ENCODE measurements at places on chromosomes 3 and 15.

- no peak for DNase-seq
These were observed 38.2 kb downstream of the VPS13C start for GRCh38 chr15:62021991-62022600.

DNA sequence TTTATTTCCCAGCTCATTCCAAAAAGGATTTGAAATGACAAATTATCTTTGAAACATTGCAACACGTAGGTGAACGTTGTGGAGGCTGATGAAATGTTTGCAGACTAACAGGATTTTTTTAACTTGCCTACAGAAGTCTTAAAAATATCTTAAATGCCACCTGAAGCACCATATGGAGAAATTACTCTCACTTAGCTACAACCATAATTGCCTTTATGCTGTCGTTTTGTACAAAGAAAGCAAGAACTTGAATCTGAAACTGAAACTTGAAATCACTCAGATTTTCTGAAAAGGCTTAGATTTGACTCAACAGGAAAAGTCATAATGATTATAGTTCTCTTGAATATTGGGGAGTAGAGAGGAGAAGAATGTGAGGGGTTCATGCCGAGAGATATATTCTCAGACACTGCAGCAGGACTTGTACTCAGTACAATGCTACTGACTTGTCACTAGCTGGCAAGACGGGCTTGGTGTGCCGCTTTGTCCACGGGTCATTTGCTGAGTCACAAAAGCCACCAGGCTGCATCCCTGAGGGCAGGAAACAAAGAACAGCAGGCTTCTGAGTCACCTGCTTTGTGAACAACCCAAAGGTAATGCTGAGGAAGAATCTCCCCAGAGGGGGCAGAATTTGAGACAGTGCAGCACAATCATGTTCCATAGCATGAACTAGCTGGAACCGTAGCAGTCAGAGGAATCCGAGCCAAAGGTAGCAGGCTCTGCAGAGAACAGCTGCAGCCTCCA is 7.1 kb upstream of the FMN1 start:
- DNase-seq = peak; percentile 63

DNA sequence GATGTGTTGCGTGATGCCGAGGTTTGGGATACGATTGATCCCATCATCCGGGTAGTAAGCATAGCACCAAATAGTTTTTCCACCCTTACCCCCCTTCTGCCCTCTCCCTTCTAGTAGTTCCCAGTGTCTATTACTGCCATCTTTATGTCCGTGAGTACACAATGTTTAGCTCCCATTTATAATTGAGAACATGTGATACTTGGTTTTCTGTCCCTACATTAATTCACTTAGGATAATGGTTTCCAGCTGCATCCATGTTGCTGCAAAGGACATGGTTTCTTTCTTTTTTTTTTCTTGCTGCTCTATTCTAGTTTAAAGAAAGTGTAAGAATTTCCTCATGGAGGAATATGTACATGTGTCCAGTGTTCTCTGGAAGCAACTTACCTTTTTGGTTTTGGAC is 51.8 kb downstream of the NSUN3 start:
- no peak for DNase-seq

- DNase-seq = no peak
These were observed 108.2 kb downstream of the CNTN3 start for GRCh38 chr3:74506246-74506645.

DNA sequence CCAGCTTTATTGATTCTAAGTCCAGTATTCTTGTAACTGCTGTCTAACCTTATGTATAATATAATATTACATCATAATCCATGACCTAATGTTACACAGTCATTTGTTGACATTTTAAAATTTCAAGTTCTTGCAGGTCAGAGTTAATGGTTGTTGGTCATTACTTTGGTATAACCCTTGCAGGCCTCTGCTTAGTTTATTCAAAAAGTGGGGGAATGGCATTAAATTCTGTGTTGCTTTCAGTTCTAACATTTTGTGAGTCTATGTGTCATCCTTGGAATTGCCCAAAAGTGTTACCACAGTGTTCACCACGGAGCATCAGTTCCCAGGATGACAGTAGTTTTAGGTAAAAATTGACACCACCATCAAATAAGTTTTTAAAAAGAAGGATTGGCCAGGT is 174.8 kb upstream of the BCL6 start:
- DNase-seq = no peak

- DNase-seq = no peak
These were observed 175.6 kb downstream of the GHSR start for GRCh38 chr3:172272698-172273097.

DNA sequence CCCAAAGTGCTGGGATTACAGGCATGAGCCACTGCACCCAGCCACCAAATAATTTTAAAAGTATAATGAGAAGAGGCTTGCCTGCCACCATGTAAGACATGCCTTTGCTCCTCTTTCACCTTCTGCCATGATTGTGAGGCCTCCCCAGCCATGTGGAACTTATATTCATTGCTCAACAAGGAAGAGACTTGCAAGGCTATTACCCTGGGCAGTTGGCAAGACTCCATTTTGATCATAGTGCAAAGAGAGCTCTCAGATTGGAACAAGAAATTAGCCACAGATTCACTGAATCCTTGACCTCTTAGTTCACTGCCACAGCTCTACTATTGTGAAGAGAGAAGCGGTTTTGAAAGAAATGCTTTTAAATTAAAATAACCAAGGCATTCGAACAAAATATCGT is 6.1 kb downstream of the SCAP start:
- DNase-seq = no peak

- DNase-seq = no peak
These were observed 10.3 kb upstream of the PPARG start for GRCh38 chr3:12278566-12278965.

- DNase-seq = no peak
These were observed 15.5 kb downstream of the KLF15 start for GRCh38 chr3:126341755-126342150.

DNA sequence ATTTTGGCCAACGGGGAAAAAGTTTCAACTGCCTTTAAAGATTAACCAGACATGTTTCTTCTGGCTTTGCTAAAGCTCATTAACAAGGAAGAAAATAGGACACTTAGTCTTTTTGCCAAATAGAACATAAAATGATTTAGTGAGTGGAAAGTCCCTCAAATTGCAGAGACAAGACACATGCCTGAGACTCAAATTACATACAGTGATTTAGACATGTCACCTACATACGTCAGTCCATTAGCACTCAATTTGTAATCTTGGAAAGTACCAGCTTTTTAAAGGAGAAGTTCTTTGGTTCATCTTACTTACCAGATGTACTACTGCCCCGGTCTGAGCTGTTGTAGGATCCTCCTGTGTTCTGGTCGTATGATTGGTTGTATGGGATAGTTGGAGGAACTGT is 1134.2 kb downstream of the ROBO1 start:
- DNase-seq = no peak

DNA sequence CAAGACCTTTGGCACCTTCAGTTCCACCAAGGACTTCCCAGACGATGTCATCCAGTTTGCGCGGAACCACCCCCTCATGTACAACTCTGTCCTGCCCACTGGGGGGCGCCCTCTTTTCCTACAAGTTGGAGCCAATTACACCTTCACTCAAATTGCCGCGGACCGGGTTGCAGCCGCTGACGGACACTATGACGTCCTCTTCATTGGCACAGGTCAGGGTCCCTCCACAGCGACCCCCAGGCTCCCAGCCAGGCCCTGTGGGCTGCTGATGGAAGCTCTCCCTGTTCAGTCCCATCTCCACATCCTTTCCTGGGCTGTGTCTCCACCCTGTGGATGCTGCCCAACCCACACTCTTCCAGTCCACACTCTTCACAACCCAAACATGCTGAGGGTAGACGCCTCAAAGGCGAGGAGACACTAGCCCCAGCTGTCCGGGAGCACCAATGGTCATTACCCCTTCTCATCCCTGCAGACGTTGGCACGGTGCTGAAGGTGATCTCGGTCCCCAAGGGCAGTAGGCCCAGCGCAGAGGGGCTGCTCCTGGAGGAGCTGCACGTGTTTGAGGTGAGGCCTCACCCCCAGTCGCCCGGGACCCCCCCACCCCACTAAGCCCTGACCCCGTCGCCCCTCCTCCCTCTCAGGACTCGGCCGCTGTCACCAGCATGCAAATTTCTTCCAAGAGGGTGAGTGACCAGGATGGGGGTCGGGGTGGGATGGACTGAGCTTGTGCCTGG is 4.3 kb upstream of the LSMEM2 start:
- peak; percentile 77 for DNase-seq

DNA sequence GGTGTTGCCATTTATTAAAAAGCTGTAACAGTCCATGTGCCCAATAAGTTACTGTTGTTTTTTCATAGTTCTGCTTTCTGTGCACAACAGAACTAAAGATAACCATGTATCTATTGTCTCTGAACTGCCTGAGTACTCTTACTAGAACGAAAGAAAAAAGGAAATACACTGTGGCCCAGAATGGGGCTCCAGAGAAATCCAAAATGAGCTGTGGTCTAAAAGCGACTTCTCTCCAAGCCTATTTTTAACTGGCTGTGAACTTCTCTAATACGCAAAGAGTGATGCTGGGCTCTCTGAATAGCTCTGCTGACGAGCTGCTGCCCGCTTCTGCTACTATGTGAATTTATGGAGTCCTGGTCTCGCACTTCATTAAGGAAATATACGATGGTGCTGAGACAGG is 56.2 kb upstream of the LPP start:
- no peak for DNase-seq

DNA sequence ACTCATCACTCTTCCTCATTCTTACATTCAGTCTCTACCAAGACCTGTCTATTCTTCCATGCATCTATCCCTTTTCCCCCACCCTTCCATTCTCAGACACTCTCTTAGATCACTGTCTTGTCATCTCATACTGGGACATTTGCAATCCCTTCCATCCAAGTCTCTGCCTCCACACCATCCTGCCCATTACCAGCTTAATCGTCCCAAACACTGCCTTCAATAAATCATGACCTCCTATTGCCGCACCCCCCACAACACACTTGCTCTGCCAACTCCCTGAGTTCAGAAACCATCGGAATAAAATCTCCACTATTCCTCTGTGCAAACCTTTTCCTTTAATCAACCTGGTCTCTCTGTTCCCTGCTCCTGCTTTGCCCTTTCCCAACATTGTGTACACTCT is 18.9 kb downstream of the MYH15 start:
- no peak for DNase-seq

DNA sequence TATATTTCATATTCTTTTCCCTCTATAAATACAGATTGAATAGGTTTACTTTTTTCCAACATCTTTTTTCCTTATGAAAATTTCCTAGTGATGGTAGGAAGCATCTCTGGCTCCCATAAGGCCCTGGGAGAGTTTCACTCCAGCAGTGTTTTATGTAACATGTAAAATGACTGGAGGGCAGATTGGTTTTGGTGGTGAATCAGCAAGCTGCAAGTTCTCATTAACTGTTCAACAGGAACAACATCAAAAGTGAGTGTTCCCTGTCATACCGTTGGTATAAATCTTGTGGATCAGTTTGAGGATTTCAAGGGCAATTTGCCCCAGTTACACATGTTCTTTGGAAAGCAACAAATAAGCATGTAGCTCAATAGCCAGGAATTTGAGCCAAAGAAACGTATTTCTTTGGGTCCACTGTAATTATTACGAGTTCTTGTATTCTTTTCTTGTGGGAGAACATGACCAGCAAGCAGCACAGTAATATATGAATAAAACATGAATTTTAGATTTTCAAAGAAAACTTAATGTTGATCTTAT is 345.7 kb downstream of the SV2B start:
- no peak for DNase-seq

DNA sequence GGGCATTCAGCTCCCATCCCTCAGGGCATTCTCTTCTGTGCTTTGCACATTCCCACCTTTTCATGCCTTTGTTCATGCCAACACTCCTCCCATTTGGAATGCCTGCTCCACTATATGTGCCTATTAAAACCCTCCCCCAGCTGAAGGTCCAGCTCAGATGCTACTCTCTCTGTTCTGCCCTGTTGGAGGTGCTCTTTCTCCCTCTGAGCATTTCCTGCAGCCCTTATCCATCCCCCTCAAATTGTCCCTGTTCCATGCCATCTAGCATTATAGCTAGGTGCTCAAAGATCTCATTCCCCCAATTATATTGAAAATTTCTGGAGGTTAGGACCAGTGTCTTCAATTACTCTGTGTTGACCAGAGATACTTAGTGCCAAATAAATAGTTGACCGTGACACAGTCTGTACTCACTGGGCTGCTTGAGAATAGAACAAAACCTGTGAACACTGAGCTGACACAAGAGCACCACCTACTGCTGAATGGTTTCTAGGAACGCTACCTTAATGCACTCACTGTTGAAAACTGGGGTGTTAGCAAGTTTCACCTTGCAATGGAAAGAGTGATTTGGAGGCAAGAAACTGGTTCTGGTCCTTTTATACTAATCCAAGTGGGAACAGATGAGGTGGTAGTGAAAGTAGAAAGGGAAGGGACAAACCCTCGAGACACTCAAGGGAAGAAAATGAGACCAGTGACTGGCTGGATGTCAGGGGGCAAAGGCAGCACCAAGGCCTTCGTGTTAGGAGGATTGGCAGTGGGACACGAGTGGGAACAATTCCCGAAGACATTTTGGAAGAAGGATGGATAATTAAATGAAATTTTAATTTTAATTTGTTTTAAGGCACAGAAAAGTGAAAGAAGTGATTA is 289.8 kb upstream of the ROPN1 start:
- no peak for DNase-seq

- DNase-seq = no peak
These were observed 75.5 kb downstream of the DAPK2 start for GRCh38 chr15:63970621-63971426.

DNA sequence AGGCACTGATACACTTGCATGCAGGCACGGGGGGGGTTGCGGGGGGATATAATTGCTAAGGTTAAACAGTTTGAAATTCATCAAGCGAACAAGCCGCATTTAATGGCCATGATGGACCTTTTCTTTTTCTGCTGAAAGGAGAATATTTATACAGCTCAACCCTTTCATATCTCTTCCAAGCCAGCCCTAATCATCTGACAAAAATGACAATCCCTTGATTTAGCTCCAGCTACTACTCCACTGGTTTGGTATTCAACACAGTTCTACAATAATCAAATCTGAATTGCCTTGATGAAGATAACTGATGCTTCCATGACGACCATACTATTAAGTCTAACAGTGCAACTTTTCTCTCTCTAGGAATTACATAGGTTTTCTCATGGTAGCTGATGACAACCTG is 374.9 kb downstream of the PLCL2 start:
- DNase-seq = no peak

DNA sequence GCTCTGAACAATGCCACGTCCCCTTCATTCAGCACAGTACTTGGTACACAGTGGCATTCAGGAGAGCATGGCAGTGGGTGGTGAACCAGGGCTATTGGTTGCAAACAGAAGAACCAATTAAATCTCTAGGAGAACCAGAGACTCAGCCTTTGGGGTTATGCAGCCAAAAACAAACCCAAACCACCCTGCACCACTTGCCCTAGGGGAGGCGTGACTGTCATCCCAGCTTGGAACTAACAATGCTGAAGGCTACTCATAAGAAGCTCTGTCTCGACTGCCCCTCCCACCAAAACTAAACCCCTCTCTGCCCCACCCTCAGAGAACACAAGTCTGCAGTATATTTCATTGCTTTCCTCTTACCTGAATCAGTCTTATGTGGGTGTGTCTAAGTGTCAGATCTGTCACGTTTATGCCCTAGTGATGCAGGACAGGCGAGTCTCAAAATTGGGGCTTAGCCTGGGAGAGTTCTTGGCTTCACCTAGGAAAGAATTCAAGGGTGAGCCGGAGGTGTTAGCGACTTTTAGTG is 15.2 kb upstream of the KLHL40 start:
- no peak for DNase-seq

GRCh38 chr3:42183991-42184632 is 81.9 kb downstream of the CCK start:
- DNase-seq = no peak
